ENCODE measurements at places on chromosomes 1 and 21.

DNA sequence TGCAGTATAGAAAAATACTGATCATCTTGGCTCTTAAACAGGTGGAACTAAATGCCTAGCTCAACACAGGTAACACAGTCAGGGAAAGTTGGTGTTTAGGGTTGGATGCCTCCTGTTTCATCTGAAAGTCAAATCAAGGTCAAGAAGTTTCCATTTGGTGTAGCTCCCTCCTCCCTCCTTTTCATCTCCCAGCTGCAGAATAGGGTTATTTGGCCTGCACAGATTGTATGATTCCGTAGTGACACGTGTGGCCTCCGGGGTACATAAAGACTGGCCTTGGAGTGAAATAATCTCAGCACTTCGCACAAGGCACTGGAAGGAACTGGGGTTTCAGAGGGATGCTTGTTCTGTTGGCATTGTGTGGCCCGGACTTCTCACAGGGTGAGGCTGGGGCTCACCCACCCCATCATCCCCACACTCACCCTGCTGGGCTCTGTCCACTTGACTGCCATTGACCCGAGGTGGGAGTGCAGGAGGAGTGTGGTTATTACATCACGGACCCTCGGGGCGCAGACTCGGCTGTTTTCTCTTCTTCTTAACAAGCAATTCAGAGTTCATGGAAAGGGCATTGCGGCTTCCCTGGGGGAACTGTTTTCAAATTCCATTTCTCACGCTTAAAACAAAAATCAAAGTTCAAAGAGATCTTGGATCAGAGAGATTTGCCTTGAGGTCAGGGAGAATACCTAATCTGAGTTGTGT is 18.4 kb downstream of the IGSF5 start:
- no peak for DNase-seq

- no peak for DNase-seq
Measured at GRCh38 chr1:40861224-40862003, 749 bp downstream of the CITED4 start.

DNA sequence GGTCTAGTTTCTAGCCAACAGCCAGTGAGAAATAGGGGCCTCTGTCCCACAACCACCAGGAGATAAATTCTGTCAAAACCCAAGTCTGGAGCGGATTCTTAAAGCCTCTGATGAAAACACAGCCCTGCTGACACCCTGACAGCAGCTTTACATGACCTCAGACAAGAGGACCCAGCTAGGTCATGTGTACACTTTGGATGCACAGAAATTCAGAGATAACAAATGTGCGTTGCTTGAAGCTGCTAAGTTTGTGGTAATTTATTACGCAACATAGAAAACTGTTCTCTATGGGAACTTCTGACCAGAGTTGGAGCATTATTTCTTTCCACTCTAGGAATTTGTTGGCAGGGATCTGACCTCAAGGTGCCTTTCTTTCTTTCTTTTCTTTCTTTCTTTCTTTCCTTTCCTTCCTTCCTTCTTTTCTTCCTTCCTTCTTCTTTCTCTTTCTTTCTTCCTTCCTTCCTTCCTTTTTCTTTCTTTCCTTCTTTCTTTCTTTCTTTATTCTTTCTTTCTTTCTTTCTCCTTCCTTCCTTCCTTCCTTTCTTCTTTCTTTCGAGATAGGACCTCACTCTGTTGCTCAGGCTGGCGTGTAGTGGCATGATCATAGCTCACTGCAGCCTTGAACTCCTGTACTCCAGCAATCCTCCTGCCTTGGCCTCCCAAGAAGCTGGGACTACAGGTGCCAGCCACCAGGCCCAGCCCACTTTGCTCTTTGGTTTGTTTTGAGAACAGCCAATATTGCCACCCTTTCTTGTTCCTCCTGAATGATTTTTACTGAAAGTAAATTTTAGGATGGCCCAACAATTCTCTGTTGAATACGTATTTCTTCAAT is 14.9 kb upstream of the HMGCS2 start:
- DNase-seq = peak; percentile 52

GRCh38 chr1:179107706-179108629 is 26.1 kb downstream of the TOR3A start:
- no peak for DNase-seq

GRCh38 chr1:74822851-74823401 is 90.0 kb downstream of the TYW3 start:
- DNase-seq = no peak

DNA sequence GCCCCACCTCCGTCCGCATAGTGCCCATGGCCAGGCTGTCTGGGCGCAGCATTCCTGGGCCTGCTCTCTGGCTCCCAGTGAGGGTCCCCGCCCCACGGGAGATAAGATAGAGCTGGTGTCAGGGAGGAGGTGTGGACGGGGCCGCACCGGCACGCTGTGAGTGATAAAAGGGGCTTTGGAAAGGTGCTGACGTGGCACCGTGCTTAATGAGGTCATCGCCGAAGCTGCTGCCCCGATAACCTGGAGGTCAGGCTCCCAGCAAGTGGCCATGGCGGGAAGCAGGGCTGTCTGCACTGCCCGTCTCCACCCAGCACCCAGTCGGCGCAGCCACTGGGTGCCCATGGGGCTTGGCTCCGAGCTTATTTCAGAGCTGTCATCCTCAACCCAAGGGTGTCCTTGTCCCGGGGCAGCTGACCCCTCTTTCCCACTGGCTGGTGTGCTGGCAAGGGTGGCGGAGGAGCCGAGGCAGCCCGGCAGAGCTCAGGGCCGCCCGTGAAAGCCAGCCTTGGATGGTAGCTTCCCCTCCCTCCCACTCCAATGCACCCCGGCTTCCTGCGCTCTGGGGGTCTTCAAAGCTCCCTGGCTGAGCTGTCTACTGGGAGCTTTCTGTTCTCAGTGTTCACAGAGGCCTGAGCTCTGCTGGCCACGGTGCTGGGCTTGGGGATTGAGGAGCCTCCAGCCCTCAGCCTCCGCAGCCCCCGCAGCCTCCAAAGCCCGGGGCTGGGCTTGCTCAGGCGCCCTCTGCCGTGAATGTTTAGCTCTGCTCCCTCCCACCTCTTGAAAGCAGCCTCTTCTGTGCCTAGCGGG is 105.1 kb upstream of the ARHGEF16 start:
- DNase-seq = peak; percentile 17

- no peak for DNase-seq
Measured at GRCh38 chr1:193916452-193916851, 730.0 kb upstream of the B3GALT2 start.

- no peak for DNase-seq
Measured at GRCh38 chr1:183711165-183711682, 58.1 kb upstream of the APOBEC4 start.

DNA sequence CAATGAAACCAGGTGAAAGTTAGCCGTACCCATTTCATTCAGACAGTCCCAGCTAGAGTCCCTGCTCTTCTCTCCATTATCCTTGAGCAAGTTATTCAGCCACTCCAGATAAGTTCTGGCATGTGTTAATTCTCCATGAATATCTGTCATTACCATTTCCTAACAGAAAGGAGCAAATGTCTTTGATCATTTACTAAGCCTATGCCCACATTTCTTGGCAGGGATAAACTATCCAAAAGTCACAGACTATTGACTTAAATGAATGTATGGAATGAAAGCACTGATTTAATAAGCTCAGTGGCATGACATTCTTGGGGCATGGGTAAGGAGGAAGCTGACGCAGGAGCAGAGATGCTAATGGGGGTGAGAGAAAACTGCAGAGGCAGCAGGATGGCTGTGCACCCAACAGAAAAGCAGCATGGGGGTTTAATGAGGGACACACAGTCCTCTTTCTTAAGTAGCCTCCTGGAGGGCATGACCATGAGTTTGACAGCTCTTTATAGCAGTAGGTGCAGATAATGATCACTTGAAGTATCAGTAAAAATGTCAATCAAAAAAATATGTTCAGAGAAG is 17.6 kb upstream of the DHCR24 start:
- DNase-seq = peak; percentile 43

DNA sequence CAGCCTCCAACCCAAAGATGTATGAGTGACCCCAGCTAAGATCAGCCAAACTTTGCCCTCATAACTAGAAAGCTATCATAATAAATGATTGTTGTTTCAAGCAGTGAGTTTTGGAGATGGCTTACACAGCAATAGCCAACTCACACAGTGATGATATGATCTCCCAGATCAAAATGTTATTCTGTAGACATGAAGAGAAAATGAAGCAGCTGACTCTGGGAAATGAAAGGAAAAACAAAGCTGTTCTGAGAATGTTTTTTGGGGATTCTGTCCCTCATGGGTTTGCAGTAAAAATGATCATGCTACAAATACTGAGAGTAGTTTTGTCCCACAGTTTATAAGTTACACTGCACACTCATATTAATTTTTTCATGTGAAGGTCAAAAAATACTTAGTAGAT is 617.8 kb downstream of the MRPL39 start:
- no peak for DNase-seq

GRCh38 chr1:156165083-156165482 is 11.7 kb downstream of the SEMA4A start:
- DNase-seq = no peak

DNA sequence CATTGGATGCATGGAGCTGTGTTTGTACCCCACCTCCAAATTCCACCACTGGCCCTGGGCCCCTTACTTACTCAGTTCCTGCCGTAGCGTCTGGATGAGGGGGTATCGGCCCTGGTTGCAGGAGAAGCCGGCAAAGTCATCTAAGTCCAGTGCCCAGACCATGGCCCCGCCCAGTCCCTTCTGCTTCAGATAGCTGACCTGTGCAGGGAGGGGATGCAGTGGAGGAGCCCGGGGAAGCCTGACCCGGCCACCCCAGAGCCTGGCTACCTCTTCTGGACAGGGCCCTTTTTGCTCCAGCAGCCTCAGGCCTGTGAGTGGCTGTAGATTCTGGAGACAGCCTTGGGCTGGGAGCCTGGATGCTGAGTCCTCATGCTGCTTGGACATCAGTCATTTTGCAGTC is 11.8 kb downstream of the CHIT1 start:
- no peak for DNase-seq

DNA sequence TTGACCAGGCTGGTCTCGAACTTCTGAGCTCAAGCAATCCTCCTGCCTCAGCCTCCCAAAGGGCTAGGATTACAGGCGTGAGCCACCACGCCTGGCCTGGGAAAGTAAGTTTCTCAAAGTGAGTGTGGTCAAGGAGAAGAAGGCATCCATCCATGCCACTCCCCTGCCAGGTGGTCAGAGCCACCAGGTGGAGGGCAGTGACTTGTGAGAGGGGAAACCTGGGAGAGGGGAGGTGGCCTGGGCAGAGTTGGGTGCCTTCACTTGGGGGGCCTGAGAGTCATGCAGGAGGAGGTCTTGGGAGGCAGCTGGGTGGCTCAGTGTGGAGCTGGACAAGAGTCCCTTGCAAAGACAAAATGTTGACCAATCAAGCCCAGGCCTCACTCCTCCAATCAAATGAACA is 470.0 kb downstream of the MATN1 start:
- DNase-seq = no peak

DNA sequence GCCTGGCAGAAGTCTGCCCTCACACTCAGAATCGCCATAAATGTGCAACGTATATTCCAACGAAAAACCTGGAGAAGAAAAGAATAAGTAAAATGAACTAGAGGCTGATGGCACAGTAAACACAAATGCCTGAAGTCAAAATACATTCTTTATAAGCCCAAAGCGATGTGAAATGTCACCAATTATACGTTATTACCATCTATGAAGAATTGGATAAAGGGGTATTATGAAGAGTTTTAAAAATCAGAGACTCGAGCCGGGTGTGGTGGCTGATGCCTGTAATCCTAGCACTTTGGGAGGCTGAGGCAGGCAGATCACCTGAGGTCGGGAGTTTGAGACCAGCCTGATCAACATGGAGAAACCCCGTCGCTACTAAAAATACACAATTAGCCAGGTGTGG is 18.6 kb downstream of the PTP4A2 start:
- no peak for DNase-seq

GRCh38 chr1:74818661-74819456 is 85.9 kb downstream of the TYW3 start:
- DNase-seq = no peak

DNA sequence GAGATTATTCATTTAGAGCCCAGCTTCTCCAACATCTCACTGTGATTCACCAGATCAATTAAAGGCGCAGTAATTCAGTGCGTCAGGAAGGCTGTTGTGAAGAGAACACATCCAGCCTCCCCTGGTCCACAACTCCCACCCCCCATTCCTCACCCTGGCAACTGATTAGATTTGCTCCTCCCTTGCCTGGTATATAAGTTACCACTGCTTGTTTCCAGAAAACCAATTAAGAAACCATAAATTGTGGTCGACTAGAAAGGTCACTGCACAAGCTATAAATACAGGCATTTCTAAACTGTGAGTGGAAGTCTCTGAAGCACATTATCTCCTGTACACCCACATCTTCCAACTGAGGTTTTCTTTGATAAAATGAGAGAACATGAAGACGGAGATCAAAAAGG is 41.9 kb downstream of the FAM163A start:
- DNase-seq = no peak

- DNase-seq = no peak
Measured at GRCh38 chr1:171158551-171158950, 26.5 kb upstream of the FMO2 start.

DNA sequence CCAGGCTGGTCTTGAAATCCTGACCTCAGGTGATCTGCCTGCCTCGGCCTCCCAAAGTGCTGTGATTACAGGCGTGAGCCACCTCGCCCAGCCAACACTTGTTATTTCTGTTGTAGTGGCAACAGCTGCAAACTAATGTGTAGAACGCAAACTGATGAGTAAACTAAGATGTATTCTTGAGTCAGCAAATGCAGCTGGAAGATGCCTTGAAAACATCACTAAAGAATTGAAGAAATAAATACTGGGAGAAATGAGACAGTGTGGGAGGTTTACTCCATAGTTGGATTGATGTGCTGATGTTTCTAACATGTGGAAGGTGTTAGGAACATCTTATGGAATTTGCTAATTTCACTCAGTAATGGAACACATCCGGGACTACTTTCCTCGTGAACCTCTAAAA is 61.3 kb upstream of the KCNE2 start:
- DNase-seq = no peak

- no peak for DNase-seq
Measured at GRCh38 chr1:43108080-43108479, 64.0 kb downstream of the EBNA1BP2 start.

DNA sequence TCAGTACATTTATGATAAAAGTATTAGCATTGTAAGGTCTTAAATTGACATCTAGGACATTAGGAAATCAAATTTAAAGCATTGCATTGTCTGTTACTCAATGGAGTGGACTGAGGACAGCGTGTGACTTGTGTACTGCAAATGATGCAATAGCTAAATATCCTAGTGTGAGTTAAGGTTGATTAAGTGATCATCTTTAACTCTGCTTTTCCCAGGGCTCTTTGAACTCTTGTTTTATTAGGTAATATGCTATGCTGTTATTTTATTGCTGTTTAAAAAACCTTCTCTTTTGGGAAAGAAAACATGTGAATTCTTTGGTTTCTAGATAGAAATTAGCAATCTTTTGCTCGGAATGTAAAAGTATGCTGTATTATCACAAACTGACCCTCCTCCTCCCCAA is 38.6 kb downstream of the NFIA start:
- peak; percentile 58 for DNase-seq

GRCh38 chr1:222643606-222643937 is 25.7 kb downstream of the MIA3 start:
- no peak for DNase-seq

GRCh38 chr1:211566431-211567025 is 12.4 kb downstream of the SLC30A1 start:
- DNase-seq = no peak

DNA sequence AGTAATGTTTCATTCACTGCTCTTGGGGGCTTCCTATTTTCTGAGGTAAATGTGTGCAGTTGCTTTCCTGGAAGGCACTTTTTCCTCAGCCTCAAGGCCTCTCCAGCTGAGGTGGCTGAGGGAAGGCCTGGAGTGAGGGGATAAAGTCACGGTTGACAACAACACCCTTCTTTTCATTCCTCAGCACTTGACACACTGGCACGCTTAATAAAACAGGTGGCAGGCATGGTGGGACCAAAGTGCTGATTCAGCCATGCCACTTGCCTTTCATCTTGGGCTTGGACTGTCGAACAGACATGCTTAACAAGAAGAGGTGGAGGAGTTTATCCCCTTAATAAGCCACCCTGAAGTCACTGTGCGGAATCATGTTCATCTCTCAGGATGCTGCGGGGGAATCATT is 23.6 kb upstream of the GRHL3 start:
- DNase-seq = no peak
